GM06990 (cell line): ENCODE measurements at places on chromosomes 6 and 20.

GRCh38 chr20:32352121-32352720 lies 5.9 kb upstream of the ASXL1 start:
- DNase-seq = no peak

DNA sequence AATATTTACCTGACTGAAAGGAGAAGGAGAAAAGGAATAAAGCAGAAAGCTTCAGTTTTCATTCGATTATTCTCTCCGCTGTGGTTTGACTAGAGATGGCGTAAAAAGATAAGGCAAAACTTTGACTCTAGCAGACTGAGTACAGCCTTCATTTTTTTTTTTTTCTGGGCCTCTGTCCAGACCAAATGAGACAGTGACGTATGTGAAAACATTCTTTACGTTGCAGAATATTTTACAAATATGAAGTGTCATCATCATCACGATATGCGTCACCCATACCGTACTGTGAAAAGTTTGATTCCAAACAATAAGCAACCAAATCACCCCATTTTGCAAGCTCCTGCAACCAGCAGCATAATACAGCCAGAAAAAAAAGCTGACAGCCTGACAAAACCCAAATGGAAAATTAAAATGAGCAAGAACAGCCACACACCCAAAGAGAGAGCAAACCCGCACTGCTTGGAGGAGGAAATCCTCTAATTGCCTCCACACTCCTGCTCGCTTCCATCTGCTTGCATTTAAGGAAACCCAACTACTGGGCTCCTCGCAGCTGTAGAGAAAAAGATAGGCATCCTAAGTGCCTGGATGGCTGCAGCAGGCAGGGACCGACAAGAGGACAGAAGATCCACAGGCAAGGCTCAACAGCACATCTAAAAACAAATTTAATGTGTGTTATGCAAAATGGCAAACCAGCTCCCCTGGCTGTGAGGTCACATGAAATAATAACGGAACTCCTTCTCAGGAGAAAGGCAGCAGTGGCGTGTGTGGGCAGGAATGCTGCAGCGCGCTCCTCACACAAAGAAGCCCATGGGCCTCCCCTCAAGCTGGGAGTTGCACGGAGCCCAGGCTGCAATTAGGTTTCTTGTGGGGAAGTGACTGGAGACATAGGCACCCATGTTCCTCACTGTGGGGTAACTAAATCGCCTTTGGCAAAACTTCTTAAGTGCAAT lies 113.1 kb downstream of the FYN start:
- no peak for DNase-seq

- DNase-seq = no peak
Measured at GRCh38 chr6:6640926-6641325, 52.4 kb downstream of the LY86 start.

- no peak for DNase-seq
Measured at GRCh38 chr20:63745961-63746731, 6.6 kb downstream of the SLC2A4RG start.

DNA sequence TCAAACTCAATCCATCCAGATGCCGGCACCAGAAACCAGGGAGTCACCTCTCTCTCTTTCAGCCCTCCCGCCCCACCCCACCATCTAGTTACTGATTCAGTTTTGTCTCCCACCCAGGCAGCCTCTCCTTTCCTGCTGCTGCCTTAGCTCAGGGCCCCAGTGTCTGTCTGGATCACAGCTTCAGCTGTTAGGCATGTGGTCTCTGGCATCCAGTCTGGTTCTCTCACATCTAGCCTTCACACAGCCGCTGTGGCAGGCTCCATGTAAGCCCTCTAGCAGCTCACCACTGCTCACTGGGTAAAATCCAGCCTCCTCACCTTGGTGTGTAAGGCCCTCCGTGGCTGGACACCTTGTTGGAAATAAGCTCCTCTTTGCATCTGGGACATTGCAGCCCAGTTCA lies 21.3 kb downstream of the AARS2 start:
- DNase-seq = no peak

DNA sequence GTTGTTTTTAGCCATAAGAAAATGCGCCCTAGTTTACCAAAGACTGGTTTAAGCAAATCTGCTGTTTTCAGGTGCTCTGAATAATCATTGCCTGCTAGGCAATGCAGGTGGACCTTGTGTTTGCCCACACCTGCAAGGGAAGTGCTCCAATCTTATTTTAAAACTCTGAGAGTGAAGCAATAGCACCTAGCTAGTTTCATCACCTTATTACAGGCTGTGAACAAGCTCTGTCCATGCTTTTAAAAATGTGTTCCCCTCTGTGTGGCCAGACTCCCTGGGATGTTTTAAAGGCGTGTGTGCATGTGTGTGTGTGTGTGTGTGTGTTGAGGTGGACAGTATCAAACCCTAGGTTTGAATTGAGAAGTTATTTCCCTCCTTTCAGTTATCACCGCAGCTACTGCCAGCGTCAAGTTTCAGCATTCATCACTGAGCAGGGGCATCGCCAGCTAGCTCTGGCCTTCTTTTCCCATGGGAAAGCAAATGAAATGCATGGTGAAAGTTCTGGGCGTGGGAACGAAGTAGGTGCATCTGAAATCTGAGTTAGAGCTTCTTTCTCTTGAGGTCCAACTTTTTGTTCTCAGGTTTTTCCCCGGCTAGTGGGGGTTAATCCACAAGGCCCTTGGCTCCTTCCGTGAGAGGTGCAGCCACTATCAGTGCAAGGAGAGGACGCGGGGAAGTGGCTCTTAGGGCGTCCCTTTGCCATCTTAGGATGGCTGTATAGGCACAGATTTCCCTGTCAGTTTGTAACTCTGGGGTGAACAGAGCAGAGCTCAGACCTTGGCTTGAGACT lies 30.8 kb downstream of the DUSP22 start:
- DNase-seq = no peak

DNA sequence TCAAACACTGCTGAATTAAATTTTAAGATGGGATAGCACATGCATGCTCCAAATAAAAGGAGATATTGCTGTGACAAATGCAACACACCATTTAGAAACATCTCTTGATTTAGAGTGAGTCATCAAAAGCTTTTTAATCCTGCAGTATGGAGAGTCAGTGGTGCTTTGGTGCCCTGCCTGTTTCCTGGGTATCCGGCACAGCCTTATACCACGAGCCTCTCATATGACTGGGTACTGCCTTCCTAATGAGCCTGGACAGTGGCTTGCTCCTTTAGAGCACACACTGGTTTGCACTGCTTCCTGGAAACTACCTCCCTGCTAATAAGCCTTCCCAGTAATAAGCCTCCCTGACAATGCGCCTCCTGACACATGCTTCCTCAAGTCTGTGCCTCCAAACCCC lies 65.3 kb upstream of the KCNK16 start:
- no peak for DNase-seq

DNA sequence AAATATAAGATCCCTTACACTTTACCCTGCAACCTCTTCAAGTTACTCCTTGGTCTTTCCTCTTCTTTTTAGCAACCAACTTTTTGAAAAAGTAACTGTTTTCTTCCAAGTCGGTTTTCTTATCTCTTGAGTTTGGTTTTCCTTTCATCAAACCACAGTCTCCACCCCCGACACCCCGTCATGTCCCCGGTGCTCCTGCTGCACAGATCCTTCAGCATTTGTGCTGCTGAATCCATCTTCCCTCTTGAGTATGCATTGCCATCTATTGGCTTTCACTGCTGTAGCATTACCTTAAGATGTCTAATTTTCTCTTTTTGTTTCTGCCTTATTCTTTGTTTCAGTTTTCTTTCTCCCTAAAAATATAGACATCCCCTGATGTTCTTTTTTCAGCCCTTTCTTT lies 11.9 kb upstream of the TNFRSF21 start:
- no peak for DNase-seq

GRCh38 chr20:10954908-10955580 lies 281.2 kb upstream of the JAG1 start:
- DNase-seq = no peak
